NCI-H1417 (cell line): ENCODE measurements at places on chromosomes 13 and 19.

GRCh38 chr13:78742659-78743058 lies 83.7 kb upstream of the OBI1 start:
- DNase-seq, result no peak

DNA sequence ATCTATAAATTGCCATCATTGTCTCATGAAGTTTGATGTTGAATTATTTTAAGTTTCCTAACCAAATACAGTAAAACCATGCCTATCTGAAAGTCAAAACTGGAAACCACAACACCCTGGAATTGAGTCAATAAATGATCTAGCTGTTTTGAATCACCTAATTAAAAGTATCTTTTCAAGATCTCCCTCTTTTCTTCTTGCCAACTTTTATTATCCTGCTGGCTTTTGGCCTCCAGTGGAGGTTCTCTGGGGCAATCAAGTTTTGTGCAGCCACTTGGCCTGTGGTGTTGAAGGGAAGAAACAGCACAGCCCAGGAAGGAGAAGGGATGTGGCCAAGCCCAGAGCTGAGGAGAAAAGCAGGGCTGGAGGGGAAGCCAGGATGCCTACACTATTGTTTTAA lies 255.4 kb downstream of the COG6 start:
- no peak for DNase-seq

DNA sequence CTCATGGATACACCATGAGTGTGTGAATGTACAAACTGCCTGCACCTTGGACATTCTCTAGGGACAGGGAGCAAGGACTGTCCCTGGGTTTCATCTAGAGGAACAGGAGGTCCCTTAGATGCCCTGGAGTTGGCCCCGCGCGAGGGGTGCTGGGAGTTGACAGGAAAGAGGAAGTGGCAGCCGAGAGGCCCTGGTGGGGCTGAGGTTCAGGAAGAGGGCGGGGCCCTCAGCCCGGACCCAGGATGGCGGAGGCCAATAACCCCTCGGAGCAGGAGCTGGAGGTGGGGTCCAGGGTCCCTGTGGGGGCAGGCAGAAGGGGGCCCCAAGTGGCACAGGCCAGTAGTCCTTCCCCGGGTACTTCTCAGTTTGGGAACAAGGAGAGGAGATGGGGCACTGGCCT lies 6.9 kb downstream of the PKN1 start:
- no peak for DNase-seq

- no peak for DNase-seq
These were observed 58.2 kb upstream of the XPO4 start for GRCh38 chr13:20960663-20961309.

GRCh38 chr13:38933786-38934185 lies 56.8 kb downstream of the STOML3 start:
- DNase-seq, result no peak

- DNase-seq, result no peak
These were observed 811 bp upstream of the PRMT1 start for GRCh38 chr19:49676136-49676783.

GRCh38 chr13:76715075-76715474 lies 171.1 kb downstream of the KCTD12 start:
- no peak for DNase-seq

DNA sequence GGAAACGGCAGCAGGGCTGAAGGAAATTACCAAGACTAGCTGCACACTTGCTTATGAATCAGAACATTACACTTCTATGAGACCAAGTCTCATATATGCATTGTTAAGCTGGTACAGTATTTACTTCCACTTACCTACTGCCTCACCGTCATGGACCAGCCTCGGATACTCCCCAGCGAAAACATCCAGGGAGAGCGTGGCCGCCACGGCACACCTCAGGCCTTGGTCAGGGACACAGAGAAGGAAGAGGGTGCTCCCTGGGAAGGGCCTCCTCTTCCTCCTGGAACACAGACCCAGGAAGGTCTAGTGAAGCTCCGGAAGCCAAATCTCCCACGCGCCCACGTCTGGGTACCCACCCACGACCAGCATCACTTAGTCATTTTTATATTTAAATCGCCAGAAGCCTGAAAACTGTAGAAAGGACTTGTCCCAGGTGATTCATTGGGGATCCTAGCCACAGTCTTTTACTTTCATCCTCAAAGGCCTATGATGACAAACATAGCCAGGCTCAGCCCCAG lies 24.4 kb upstream of the MTIF3 start:
- DNase-seq, result no peak

DNA sequence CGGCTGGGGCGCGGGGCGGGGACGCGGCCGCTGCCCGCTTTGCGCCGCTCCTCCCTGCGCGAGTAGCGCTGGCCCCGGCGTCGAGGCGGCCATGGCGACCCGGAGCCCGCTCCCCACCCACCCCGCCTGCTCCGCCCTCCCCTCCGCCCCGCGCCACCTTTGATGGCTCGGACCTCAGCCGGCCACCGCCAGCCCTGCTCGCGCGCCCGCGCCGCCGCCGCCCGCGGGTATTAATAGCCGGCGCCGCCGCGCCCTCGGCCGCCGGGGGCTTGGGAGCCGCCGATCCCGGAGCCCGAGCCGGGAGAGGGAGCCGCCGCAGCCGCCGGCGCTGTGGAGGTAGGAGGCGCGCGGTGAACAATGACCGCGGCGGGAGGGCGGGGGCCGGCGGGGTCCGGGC lies 261 bp downstream of the FARP1 start:
- peak; percentile 81 for DNase-seq
